Renal cortex interstitium (tissue), 15 donors: ENCODE measurements at places on chromosomes 2 and 18.

GRCh38 chr18:12911929-12912703 lies 28.1 kb upstream of the PTPN2 start:
- DNase-seq = no peak

DNA sequence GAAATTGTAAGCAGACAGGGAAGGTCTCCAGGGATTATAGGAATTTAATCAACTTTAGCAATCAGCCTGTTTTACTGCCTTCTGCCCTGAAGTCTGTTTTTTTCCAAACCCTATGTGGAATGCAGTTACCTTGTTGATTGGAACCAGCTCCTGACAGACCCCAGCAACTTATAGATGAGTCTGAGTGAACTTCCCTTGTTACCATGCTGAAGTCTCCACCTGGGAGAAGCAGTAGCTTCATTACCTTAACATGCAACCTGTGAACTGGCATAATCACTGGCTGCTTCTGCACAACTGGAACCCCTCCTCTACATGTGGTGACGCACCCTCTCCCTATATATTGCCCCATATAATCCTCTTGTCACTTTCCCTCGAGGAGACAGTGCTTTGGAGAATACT lies 226.3 kb upstream of the SPOPL start:
- no peak for DNase-seq

DNA sequence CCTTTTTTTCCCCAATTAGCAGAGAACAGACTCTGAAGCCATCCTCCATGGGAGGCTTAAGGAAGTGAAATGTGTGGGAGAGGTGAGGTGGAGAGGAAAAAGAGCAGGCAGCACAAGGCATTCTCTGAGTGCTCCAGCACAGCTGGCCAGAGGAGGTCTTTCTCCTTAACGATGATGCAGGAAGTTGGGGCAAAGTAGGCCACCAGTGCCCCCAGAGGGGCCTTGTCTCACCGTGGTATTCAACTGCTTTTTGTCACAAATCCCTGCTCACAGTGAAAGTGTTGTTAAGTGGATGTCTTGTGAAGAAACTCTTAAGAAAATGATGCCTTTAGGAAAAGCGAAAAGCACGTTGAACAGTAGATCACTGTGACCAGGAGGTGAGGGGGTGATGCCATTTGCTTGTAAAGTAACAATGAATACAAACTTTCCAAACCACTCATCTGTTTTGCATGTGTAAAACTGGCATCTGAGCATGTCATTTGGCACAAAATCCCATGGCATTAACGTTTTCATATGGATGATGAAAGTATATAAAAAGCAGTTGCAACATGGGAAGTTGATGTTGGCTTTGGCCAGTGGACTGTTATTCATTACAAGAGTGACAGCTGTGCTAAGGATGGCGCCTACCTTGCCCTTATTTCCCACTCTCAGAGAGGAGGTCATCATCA lies 49.2 kb upstream of the CDC42EP3 start:
- no peak for DNase-seq

- no peak for DNase-seq
Observed at GRCh38 chr2:101188683-101189405, 37.7 kb upstream of the TBC1D8 start.

- no peak for DNase-seq
Observed at GRCh38 chr2:238137885-238138284, 583 bp upstream of the KLHL30 start.

GRCh38 chr2:183037074-183037552 lies 1.1 kb downstream of the NCKAP1 start:
- peak; percentile 47 for DNase-seq

GRCh38 chr18:51196811-51197660 lies 445 bp downstream of the MEX3C start:
- DNase-seq = no peak

DNA sequence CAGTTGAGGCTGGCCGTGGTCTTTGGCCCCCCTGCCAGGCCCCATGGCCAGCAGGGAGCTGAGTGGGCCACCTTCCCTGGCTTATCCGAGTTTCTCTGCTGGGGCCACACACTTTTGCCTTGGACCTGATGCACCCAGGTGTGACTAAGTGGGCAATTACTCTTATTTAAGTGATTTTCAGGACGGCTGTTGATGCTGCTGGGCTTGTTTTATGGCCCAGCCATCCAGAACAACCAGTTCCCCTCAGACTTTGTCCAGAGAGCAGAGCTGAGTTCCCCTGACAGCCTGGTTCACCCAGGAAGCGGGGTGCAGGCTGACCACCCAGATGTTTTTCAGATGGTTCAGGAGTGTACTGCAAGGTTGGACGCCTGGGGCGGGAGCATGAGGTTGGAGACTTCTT lies 68.8 kb downstream of the GLI2 start:
- no peak for DNase-seq
